ENCODE measurements at places on chromosomes 1 and 21.

GRCh38 chr1:200889571-200889970 lies 5.1 kb upstream of the INAVA start:
- no peak for DNase-seq

DNA sequence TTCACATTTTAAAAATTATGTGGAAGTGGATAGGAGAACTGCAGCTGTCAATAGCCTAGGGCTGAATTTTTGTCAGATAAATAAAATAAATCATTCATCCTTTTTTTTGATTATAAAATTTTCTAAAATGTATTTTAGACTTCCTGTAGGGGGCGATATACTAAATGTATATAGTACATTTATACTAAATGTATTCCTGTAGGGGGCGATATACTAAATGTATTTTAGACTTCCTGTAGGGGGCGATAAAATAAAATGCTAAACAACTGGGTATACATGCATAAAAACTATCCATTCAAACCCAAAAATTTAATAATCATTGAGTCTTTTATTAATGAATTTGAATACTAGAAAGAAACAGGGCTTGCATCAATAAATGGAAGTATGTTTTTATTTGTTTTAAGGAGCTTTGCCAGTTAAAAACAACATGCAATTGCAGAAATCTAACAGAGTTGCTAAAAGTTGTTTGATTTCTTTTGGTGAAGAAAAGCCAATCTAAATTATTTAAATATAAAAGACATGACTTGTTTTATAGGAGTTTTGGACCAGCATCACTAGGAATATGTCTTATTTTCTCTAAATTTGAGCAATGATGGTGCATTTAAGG lies 31.4 kb downstream of the CLCA1 start:
- DNase-seq: no peak

DNA sequence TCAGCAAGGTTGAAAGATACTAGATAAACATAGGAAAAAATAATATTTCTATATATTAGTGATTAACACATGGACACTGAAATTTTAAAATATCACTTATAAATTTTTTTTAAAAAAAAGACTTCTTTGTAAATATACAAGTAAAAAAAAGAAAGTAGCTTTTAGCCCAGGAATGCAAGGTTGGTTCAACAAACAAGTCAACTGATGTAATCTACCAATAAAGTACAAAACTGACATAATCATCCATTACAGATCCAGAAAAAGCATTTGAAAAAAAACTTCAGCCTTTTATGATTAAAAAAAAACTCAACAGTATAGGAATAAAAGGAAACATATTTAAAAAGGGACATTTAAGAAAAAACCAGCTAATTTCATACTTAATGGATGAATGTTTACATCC lies 48.4 kb downstream of the TRMT1L start:
- no peak for DNase-seq

DNA sequence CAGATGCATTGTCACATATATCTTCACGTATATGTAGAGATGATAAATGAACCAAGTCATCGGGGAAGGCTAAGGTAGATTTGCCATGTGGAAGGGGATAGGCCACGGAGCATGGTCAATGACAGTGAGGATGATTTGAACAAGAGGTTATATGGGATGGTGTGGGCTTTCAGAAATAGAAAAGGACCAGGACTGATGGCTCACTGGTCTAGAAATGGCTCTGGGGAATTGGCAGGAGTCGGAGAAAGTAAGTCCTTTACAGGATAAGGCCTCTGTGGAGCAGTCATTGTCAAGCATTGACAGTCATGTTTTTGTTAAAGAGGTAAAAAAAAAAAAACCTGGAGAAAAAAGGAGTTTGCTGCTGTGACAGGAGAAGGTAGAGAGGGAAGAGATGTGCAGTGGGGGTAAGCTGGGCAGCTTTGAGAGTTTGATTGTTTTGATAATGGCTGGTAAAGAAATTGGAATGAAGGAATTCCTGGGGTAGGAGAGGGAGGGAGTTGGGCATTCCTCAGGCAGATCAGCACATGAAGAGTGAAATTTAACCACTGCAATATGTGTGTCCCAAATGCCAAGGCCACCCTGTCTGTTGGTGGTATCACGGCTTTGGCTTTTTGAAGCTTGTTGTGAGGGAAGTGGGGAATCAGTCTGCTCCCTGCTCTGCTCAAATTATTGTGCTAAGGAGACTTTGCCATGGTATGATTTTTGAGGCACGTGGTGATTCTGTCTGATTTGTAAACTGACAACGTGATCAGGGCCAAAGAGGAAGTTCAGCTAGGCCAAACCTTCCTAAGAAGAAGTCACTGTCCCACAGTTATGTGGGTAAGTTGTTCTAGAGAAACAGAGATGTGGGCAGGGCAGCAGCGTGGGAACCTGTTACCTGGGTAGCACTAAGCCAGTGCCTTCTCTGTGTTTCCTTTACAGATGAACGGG lies 26.0 kb downstream of the MACF1 start:
- no peak for DNase-seq

DNA sequence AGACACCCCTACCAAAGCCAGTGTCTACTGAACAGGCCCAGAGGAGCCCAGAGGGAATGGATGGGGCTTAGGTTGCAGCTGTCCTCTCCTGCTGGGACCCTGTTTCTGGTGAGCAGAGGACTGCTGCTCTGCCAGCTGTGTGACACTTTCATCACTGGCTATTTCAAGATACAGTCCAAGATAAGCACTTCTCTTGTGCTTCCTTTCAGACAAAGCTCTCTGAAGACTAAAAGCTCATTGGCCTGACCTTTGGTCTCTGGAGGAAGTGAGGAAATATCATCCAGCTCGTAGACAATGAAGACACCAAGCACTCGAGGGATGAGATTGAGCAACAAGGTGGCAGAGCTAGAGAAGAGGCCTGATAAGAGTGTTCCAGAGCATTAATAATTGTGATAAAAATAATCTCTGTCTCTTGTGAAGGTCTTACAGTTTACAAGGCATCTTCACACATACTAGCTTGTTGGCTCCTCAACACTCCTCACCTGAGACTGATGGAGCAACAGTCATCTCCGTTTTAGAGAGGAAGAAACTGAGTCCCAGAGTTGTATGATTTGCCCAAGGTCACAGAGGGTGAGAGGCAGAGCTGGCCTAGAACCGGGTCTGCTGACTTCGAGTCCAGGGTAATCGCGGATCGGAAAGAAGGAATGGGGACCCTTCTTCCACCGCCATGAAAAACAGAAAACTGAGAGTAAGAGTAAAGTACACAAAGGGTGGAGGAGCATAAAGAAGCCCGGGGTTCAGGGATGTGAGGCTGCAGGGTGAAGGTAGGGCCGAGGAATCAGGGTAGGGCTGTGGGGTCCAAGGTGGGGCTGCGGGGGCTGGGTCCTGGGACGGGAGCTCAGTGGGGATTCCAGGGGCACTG lies 666 bp downstream of the PAFAH2 start:
- no peak for DNase-seq

DNA sequence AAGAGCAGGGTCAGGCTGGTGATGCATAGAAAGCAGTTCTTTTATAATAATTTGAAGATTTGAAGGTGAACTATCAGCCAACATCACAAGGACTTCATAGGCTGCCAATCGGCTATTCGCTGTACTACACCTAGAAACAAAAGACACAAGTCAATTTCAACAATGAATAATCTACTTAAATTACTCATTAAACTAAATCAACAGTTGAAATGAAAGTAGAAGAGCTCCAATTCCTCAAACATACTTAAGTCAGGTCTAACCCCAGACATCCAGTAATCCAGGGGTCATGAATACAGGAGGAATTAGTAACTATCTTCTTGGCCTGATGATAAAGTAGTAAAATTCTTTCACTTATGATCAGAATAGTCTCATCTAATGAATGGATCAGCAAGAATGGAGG lies 64.5 kb downstream of the PCSK9 start:
- DNase-seq: no peak
